ENCODE measurements at places on chromosomes 7 and 10.
A peak's percentile ranks its signal among the peaks of the same experiment; 100 is the strongest.

- DNase-seq: no peak
Observed at GRCh38 chr7:108528183-108528712, 2.3 kb upstream of the PNPLA8 start.

DNA sequence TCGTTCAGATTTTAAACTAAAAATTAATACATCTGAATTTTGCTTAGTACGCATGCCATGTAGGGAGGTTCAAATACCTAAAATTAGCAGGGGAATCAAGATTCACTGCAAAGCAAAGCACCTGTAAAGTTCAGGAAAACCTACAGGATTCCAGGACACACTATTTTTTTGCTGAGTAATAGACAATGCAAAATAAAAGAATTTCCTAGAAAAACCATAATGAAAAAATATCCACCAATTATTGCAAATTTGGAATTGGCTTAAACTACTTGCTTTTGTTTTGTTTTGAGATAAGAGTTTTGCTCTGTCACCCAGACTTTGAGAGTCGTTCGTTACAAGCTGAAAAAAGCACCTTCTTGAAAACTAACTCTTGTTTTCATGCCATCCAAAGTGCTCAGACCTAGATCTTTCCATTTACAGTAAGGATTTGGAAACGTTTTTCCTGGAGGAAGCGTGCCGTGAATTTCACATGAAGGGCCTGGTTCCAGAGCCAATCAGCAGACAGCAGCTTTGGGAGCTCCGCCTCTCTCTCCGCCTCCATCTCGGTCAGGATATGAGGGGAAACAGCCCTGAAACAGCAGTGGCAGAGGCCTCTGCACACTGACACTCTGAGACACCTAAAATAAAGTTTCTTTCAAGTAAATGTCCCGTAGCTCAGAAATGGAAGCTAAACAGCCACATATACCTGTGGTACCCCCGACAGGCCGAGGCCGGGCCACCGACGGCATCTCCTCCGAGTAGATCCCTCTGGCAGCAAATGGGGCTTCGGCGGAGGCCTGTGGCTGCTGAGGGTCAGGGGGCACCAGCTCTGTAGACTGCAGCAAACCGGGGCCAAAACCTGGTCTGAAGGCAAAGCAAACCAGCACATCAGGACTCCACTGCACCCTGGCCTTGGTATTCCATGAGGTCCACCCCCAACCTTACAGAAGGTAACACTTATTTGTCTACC lies 45.9 kb upstream of the ATP6V0A4 start:
- DNase-seq: no peak

DNA sequence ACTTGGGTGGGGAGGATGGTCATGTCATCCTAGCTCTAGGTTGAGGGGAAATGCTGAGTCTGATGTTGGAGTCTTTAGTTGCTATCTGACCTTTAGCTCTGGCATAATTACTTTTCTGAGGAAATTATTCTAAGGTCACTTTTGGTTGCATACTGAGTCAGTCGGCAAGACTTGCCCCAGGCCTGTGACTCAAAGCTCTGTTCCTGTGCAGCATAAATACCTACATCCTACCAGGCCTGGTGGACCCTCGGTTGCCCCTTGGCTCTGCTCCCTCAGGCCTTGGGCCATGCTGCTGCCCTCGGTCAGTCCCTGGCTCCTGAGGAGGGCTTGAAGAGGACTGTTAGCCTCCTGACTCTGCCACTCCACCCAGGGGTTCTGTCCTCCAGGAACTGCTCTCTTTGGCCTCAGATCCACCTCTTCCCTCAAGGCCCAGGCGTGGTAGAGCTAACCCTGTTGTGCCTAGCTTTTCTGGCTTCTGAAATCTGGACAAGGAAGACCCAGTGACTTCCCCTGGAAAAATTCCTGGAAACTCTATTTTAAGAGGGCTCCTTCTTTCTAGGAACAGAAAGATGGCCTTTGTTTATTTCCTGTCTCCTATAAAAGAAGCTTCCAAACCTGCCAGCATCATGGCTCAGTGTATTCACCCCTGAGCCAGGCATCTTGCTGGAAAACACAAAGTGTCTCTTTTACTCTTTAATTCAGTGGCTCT lies 71.2 kb downstream of the TMEM178B start:
- DNase-seq: peak; percentile 78

GRCh38 chr10:53256623-53257022 lies 484.0 kb upstream of the MBL2 start:
- peak; percentile 0 for DNase-seq

GRCh38 chr10:87092861-87093631 lies 1.6 kb downstream of the GLUD1 start:
- peak; percentile 51 for DNase-seq

DNA sequence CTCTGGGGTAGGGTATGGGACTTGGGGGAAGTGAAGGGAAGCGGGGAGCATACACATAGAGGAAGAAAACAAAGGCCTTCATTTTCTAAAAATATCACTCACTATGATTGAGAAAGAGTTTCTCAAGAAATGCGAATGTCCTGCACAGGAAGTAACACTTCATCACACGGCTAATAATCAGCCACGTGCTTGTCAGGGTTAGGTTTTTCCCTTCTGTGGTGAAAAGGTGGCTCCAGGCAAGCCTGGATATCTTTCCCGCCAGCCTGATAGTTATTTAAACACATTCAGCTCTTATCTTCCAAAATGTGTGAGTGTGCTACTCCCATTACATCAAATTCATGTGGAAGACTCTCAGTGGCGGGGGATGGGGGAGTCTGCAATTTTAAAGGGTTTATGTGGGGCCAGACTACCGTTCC lies 166.4 kb upstream of the ADO start:
- peak; percentile 22 for DNase-seq

- peak; percentile 19 for DNase-seq
Observed at GRCh38 chr7:151342811-151343210, 1.2 kb downstream of the NUB1 start.
